Activated CD4-positive, alpha-beta T cell treated with anti-CD3 and anti-CD28 coated beads, Interleukin-2, amount 10 ng/mL, durations not matched to agents 7 days and 5 days (primary cell): ENCODE measurements at places on chromosomes 13 and 19. TPM values are rescaled to one million over a fixed set of nuclear protein-coding genes. Genes with fewer than 3 reads are reported as not detected.

- no peak for DNase-seq
Observed at GRCh38 chr13:98959786-98960605, 17.9 kb downstream of the DOCK9 start.

Gene MIER2
- total RNA-seq, result 22.0 TPM

- DNase-seq, result no peak
Observed at GRCh38 chr13:26973946-26974345, 197.7 kb downstream of the USP12 start.

DNA sequence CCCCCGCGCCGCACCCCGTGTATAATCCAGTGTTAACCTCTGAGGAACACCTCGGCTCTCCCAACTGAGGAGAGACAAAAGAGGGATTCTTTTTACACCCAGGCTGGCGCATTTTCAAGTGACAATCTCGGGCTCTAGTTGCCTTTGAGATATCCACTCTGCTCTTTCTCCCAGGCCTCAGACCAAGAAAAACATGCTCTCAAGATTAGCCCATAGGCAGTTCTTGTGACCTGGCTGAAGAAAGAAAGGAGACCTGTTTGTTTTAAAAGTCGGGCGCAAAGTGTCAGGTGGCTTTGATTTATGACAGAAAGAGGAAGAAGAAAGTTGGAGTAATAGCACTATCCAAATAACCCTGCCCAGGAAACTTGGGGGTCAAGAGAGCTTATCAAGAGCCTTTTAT, 27.3 kb downstream of the SHISA2 start:
- no peak for DNase-seq

GRCh38 chr13:85420136-85420535, 379.1 kb downstream of the SLITRK6 start:
- no peak for DNase-seq

DNA sequence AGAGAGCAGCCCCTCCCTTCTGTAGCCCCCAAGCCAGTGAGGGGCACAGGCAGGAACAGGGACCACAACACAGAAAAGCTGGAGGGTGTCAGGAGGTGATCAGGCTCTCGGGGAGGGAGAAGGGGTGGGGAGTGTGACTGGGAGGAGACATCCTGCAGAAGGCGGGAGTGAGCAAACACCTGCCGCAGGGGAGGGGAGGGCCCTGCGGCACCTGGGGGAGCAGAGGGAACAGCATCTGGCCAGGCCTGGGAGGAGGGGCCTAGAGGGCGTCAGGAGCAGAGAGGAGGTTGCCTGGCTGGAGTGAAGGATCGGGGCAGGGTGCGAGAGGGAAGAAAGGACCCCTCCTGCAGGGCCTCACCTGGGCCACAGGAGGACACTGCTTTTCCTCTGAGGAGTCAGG, 4.2 kb downstream of the KLK3 start:
- no peak for DNase-seq

GRCh38 chr13:40983259-40983658, 35.9 kb downstream of the ELF1 start:
- DNase-seq, result no peak

DNA sequence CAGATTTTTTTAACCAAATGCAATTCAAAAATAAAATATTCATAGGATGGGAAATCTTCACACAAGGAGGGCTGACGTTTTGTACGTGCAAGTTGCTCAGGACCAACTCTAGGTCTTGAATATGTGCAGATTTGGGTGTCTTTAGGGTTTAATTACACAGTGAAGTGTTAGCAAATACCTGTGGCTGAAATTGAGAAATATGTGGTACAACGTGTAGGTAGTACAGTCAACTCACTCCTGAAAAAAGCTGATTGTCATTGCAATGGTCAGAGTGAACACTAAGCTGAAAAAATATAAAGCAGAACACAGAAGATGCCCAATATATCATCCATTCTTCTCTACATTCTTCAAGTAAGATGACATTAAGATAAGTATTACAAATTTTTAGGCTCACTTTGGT, 314.3 kb downstream of the SLITRK1 start:
- DNase-seq, result no peak

Gene ZDHHC20
- 85.0 TPM for total RNA-seq

Gene B3GLCT
- 4.7 TPM for total RNA-seq

- DNase-seq, result no peak
Observed at GRCh38 chr13:40985381-40986100, 33.6 kb downstream of the ELF1 start.

DNA sequence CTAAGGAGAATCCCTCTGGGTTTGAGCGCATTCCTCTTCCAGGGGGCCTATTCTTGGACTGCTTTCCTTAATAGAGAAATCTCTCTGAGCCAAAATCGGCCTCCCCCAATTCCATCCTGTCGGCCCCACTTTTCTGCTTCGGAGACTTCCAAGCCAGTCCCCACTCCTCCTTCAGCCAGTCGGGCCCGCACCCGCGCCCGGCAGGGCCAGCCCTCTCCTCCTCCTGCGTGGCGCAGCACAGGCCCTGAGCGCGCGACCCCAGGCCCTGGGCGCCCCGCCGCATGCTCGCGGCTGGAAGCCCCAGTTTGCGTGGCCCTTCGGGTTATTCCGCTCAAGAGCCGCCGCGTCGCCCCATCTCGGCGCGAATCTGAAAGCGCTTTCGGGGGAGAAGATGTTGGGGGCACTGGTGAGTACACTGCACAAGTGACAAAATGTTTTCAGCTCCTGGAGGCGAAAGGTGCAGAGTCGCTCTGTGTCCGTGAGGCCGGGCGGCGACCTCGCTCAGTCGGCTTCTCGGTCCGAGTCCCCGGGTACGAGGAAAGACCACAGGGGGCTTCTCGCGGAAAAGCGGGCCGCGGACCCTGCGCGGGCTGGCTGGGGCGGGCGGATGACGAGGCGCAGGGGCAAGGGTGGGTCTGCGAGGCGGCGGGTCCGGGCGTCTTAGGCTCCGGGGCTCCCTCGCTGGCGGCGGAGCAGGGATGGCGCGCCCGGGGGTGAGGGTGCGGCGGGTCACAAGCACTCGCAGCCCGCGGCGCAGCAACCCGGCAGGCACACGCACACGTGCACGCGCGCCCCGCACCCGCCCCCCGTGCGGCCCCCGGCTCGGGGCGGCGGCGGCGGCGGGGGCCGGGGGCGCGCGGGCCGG, at the start of gene IL17D:
Gene IL17D (plus strand): TSS at position 785 of the 865 bp plus-strand sequence. CDS start 303 bp downstream, outside the sequence.
- DNase-seq, result no peak

- no peak for DNase-seq
Observed at GRCh38 chr19:57786286-57786685, 16.8 kb downstream of the ZNF586 start.

DNA sequence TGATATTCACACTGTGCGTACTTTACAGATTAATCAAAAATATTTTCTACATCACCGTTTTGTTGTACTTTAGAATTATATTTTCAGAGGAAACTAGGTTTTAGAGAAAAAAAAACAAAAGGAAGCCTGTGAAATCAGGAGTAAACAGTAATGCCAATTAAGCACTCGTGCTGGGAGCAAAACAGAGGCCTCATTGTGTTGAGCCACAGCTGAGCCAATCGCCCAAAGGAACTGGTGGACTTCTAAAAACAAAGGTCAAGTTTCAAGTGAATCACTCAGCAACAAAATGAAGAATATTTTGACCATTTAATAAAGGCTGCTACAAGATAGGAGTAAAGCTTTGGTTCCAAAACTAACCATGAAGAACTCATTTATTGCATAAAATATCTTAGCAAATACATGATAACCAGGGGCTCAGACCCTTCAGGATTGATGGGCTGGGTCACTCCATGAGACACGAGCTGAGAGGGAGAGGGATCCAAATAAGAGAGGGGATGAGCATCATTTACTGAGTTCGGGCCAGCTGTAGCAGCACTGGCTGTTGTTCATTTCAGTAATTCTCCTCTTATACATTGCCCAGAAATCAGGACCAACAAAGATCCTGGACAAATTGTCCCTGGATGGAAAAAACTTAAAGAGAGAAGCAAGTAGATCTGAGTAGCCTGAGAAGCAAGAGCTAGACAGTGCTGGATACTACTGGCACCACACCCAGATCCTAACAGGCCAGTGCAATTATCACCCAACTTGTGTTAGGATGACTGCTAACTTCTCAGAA, 8.3 kb upstream of the NALCN start:
- DNase-seq, result no peak

- DNase-seq, result no peak
Observed at GRCh38 chr19:36931684-36932083, 15.6 kb downstream of the ZNF568 start.

Gene FAM124A
- not detected for total RNA-seq

- no peak for DNase-seq
Observed at GRCh38 chr13:51601601-51602565, 17.6 kb downstream of the WDFY2 start.

DNA sequence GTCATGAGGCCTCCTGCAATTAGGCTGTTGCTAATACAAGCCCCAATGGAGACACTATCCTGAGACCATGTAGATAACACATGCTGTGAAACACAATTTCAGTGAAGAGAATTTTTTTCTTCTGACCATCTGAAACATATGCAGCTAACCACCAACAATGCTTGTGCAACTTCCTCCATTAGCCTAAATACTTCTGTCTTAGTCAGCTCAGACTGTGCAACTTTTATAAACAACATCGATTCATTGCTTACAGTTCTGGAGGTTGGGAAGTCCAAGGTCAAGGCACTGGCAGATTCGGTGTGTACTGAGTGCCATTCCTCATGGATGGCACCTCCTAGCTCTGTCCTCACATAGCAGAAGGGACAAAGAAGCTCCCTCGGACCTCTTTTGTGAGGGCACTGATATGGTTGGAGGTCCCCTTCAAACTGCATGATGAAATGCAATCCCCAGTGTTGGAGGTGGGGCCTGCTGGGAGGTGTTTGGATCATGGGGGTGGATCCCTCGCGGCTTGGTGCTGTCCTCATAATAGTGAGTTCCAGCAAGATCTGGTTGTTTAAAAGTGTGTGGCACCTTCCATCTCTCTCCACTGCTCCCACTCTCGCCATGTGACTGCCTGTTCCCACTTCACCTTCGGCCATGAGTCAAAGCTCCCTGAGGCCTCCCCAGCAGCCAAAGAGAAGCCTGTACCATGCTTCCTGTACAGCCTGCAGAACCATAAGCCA, 27.7 kb downstream of the STK24 start:
- no peak for DNase-seq

Gene GSK3A
- 53.4 TPM for total RNA-seq

Gene ZNF554
- total RNA-seq, result 4.6 TPM

GRCh38 chr13:72295153-72295552, 428.1 kb upstream of the DACH1 start:
- DNase-seq, result no peak

DNA sequence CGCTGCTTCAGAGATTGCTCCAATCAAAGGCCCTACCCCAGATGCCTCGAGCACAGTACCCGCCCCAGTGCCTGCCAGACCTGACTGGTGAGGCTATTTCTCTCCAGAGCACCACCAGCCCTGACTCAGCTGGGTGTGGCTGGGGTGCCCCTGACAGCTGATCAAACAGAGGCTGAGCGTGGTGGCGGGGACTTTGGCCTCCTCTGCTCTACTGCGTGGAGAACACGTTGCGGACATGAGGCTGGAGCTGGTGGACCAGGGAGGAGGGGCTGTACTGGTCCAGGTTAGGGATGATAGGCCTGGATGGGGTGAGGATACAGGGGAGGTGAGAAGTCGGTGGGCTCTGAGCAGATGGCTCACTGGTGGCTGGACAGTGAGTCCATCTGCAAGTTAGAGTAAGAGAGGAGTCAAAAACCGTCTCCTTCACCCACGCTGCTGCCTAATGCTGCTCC, 3.5 kb upstream of the DOCK6 start:
- DNase-seq, result no peak

Gene FSD1
- 12.7 TPM for total RNA-seq

DNA sequence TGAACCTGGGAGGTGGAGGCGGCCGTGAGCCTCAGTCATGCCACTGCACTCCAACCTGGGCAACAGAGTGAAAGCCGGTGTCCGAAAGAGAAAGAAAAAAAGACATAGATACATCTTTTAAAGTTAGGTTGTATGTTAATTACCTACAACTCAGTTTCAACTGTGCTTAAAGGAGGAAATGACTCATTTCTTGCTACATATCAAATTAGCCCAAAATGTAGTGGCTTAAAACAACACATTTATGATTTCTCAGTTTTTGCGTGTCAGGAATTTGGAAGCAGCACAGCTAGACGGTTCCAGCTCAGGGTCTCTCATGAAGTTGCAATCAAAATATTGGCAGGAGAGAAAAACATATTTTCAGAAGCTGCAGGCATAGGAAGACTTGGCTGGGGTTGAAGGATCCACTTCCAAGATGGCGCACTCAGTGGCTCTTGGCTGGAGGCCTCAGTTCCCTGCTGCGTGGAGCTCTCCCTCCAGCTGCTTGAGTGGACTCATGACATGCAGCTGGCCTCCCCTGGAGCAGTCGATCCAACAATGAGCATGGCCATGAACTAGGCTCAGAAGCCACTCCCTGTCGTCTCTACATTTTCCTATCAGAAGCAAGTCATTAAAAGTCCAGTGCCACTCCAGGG, 7.1 kb downstream of the LDLR start:
- DNase-seq, result peak; percentile 36

DNA sequence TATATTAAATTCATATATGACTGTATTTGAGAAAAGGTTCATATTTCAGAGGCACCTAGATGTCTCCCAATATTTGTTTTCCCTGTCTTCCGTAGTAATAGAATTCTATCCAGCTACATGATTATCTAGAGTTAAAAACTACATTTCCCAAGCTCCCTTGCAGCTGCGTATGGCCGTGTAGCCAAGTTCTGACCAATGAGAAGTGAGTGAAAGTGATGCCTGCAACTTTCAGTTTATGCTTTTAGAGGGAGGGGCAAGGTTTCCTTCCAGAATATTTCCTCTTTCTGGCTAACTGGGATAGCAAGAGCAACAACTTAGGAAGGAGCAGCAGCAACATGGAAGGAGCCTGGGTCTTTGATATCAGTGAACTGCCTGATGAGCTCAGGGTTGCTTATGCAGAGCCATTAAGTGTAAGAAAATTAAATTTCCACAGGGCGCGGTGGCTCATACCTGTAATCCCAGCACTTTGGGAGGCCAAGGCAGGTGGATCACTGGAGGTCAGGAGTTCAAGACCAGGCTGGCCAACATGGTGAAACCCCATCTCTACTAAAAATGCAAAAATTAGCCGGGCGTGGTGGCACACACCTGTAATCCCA, 23.2 kb upstream of the CYP2A13 start:
- no peak for DNase-seq

Gene OR10H2
- not detected for total RNA-seq

DNA sequence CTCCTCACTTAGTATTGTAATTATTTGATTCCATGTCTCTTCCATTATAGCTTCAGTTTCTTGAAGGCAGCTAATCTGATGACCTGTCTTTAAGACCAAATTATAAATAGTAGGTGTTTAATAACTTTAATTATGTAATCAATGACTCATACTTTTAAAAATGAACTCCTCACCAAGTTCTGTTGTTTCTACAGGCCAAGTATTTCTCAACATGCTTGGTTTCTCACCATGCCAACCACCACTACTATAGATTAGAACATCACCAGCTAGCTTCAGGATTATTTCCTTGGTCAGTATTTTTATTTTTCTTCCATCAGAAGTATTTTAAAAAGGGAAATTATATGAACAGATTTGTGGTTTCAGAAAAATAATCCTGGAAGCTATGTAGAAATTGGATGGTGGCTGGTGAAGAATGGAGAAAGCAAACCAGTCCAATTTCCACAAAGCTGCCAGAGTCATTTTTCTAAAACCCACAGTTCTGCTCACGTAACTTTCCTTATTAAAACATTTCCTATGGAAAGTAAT, 237.7 kb upstream of the DACH1 start:
- no peak for DNase-seq

- no peak for DNase-seq
Observed at GRCh38 chr13:112893570-112894422, 75.2 kb upstream of the MCF2L start.

GRCh38 chr13:21733475-21734263, 62.8 kb downstream of the FGF9 start:
- DNase-seq, result no peak

GRCh38 chr13:99740251-99740979, 231.2 kb downstream of the ZIC5 start:
- no peak for DNase-seq

GRCh38 chr13:76976929-76977328, 15.0 kb upstream of the CLN5 start:
- no peak for DNase-seq
